ENCODE measurements at places on chromosomes 5 and 9. TPM values are rescaled to one million over a fixed set of nuclear protein-coding genes. Genes with fewer than 3 reads are reported as not detected.

DNA sequence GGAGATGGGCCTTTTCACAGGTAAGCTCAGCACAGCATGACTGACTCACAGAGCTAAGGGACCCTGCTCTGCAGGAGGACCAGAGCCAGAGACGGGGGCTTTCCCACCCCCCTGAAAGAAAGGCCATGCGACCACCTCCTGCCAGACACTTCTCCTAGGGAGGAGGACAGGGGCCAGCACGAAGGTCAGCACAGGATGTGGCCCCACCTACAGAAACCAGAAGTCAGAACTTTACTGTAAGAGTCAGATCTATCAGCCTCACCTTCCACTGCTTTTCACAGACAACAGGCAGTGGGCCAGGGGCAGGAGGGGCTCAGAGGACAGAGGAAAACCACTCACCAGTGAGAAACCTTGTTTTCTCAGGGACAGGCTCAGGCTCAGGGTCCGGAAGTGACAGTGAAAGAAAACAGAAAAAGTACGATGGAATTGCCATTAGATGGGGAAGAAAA lies 37.9 kb downstream of the CCNJL start:
- no peak for DNase-seq

DNA sequence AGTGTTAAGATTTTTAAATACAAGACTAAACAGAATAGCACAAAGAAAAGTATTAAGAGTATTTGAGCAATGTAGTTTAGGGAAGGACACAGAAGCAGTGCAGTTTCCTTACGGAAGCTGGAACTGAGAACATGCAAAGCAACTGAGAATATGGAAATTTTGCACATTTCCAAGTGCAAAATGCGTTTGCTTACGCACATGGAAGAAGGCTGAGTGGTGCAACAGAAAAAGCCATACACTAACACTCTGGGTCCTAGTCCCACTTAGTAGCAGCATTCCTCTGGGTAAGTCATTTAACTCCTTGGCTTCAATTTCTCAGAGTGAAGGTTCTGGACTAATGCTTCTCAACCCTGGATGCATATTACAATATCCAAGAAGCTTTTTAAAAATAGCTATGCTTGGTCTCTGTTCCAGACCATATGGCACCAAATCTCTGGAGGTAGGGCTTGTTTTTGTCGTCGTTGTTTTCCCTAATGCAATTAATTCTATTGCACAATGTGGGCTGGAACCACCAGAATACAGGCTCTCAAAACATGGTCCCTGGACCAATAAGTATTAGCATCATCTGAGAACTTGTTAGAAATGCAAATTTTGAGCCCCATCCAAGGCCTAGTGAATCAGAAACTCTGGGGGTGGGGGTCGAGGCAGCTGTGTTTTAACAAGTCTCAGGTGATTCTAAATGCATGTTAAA lies 65.2 kb upstream of the DEPDC1B start:
- no peak for DNase-seq

GRCh38 chr5:97657239-97657638 lies 474.2 kb upstream of the RIOK2 start:
- DNase-seq = no peak

DNA sequence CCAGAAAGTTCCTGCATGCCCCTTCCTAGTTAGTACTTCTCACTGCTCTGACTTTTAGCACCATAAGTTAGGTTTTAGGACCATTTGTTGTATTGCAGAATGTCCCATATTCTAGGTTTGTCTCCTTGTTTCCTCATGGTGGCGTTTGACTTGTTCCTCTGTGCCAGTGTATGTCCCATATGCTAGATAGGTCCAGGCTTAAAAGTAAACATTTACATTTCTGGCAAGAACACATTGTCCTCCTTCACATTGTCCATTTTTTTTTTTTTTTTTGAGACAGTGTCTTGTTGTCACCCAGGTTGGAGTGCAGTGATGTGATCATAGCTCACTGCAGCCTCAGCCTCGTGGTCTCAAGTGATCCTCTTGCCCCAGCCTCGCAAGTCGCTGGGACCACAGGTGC lies 15.4 kb downstream of the TBC1D13 start:
- DNase-seq = no peak

DNA sequence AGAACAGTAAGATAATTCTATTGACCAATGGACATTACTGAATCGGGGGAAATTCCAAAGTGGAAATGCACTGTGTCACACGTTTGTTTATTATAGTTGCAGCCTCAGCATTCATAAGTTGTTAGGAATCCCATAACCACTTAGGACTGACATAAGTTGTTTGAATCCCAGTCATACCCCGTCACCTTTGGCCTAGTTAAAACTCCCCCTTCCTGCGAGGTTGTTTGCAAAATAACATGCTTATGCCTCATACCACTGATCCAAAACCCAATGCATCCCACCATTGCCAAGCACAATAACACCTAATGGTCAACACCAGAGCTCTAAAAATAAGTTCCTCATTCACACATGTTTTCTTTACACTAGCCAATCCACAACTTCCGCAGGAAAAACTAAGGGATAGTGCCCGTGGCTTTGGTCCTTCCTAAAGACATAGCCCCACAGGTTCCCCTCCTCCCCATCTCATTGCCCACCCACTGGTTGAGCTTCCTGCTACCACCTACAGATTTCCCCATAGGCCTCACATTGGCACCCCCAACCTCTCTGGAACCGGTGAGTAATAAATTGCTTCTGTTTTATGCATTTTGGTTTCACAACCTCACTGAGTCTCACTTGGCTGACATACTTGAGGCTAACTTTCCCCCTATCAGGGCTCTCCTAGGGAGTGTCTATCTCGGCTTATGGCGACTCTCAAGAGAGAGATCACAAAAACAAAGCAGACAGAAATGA lies 42.3 kb upstream of the MUSK start:
- peak; percentile 54 for DNase-seq

- DNase-seq = no peak
These were observed 130.4 kb upstream of the RAI14 start for GRCh38 chr5:34525761-34526160.

DNA sequence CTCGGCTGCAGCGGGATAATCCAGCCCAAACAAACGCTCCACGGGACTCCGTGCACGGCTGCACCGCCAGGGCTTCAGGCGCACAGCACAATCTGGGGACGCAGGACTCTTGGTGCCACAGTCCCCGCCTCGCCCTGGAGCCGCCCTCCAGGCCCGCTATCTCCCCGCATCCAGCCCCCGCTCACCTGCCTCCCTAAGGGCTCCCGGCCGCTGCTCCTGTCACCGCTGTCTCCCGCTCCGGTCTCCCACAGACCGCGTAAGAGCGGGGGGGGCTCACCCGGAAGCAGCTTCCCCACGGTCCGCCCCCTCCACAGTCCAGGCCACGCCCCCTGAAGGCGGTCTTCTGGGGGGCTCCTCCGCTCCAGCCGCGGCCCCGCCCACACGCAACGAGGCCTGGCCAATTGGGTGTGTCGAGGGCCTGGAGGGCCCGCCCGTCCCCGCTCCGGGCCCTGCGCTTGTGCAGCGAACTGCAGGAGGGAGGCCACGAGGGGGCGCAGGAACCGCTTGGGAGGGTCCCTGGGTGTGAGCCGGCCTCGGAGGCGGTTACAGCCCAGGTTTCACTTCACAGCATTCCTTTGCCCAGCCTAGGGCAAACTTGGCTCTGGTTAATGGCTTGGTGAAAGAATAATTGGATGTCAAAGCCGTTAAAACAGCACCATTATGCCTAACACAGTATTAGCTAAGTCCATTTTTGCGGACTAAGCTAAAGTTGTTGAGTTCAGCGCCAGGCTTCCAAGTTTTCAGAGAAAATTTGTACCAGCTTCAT lies at the start of gene ALAD:
Gene ALAD (minus strand): TSS at position 258 of the 766 bp plus-strand sequence. CDS start 7,725 bp downstream, outside the sequence.
- peak; percentile 99 for DNase-seq

The PSAT1 gene
- 242 TPM for total RNA-seq

DNA sequence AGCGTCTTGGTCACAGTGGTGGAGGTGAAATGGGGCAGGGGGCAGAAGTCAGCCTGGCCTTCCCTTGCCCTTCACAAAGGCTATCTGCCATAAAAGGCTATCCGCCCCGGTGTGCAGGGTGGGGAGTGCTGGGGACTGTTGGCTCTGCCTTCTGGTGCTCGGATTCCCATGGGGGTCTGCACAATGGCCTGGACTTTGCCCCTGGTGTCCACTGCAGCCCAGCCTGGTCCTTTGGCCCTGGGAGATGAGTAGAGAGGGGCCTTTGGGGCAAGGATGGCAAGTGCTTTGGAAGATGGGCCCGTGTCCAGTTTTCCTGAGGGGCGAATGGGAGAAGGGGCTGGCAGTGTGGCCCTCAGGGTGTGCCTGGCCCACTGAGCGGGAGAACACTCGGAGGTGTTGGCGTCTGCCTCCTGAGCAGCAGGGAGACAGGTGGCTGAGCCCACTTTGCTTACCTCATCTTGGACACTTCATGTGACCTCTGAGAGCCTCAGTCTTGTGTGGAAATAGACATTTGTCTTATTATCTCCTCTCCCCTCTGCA lies 69.9 kb downstream of the HSPA4 start:
- no peak for DNase-seq

GRCh38 chr5:78657201-78657600 lies 8.6 kb upstream of the LHFPL2 start:
- DNase-seq = no peak

- no peak for DNase-seq
These were observed 140.8 kb upstream of the OTULINL start for GRCh38 chr5:14440582-14441431.

DNA sequence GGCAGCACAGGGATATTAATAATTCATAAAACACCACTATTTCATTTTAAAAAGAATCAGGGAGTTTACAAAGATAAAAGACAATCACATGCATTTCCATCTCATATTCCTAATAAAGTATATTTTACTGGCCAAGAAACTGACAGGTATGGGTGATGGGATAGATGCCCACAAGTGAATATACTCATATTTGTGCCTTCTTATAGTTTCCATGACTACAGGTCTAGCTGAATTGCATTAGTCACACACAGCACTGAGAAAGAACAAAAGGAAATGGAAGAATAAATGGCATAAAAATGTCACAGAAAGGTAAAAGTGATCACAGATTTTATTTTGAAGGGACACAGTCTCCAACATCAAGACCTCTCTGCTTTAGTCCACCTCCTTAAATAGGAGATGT lies 193.5 kb downstream of the PLK2 start:
- no peak for DNase-seq

- DNase-seq = no peak
These were observed 138.1 kb downstream of the EMB start for GRCh38 chr5:50302815-50303490.

GRCh38 chr5:125847561-125847960 lies 575.6 kb upstream of the GRAMD2B start:
- DNase-seq = no peak

GRCh38 chr5:157657516-157657915 lies 5.3 kb upstream of the SOX30 start:
- no peak for DNase-seq

The KIAA0825 gene
- total RNA-seq = 1.0 TPM

The IL5 gene
- 2.1 TPM for total RNA-seq

GRCh38 chr9:137034709-137035506 lies 3.0 kb upstream of the FUT7 start:
- peak; percentile 91 for DNase-seq

The C1QTNF2 gene
- total RNA-seq = not detected

- peak; percentile 50 for DNase-seq
These were observed 39.0 kb upstream of the OSMR start for GRCh38 chr5:38806775-38807258.

DNA sequence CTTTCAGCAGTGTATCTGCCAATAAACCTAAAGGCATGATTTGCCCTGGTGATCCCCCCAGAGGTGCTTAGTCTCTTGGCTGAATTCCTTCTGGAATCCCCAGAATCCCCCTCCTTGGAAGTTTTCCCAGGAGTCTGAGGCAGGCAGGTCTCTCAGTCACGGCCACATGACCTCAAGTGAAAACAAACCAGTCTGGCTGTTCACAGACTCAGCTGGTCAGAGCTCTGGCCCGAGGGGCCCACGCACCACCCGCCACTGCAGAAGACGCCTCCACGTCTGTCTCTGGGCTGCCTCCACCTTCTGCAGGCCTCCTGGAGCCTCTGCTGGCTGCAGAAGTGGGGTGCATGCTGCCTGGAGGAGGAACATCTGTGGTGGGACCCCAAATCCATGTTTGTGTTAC lies 52.5 kb downstream of the HRH2 start:
- DNase-seq = no peak

The TBC1D2 gene
- 5.8 TPM for total RNA-seq

GRCh38 chr9:2874001-2874750 lies 30.3 kb upstream of the PUM3 start:
- no peak for DNase-seq

- no peak for DNase-seq
These were observed 4.4 kb downstream of the EIF4EBP3 start for GRCh38 chr5:140551872-140552271.

The RNF183 gene
- total RNA-seq = 0.69 TPM

DNA sequence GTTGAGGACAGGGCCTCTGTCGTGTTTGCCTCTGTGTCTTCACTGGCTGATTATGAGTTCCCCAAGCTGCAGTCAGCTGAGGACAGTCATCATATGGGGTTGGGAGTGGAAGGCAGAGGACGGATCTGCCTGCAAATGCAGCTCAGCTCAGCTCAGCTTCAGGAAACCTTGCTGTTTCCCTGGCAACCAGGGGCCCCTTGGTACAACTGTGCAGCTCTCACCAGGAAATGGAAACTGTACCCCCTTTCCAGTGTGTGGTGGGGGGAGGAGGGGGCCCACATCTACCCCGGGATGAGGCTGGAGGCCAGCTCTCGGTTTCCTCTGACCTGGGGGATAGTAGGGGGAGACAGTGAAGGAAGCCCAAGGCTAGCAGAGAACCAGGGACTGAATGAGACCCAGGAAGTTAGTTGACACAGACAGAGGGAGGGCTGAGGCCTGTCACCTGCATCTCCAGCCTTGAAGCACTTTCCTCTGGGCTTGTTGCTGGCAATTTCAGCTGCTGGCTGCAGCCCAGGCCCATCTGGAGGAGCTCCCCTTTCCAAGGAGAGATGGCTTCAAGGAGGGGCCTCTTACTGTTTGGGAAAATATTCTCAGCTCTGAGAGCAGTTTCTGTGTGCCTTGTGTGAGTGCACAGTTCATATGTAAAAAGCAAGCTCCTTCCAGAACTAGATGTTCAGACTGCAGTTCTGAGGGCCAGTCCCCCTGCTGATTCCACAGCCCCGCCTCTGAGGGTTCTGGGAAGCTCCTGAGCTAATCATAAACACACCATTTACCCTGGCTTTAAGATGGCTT lies 6.9 kb downstream of the ANXA6 start:
- peak; percentile 71 for DNase-seq

The FBP1 gene
- 3.3 TPM for total RNA-seq

DNA sequence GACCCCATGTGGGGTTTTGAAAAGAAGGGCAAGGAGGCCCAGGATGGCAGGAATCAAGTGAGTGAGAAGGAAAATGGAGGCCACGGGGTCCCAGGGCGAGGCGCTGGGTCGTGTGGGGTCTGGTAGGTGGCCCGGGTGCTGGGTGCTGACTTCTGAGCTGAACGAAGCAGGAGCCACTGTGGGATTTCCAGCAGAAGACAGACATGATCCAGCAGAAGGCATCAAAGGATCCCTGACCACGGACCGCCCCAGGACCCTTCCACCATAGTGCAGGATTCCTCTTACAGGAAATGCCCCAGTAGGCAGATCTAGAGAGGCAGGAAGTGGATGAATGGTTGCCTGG lies 106.7 kb downstream of the ADAMTS2 start:
- DNase-seq = no peak

GRCh38 chr9:34343605-34344004 lies 14.2 kb downstream of the NUDT2 start:
- DNase-seq = no peak

- no peak for DNase-seq
These were observed 263.9 kb downstream of the SAXO1 start for GRCh38 chr9:18768951-18769622.

GRCh38 chr5:76851728-76852369 lies 2.0 kb downstream of the S100Z start:
- DNase-seq = no peak

The ITK gene
- total RNA-seq = 314 TPM

The RELL2 gene
- total RNA-seq = 19.5 TPM

GRCh38 chr5:135440916-135441315 lies 6.2 kb downstream of the DCANP1 start:
- no peak for DNase-seq

Data from activated T-cell treated with anti-CD3 and anti-CD28 coated beads, Interleukin-2, amount 50 U/mL, for 72 hours (primary cell).